ENCODE measurements at places on chromosomes 16 and 17.

DNA sequence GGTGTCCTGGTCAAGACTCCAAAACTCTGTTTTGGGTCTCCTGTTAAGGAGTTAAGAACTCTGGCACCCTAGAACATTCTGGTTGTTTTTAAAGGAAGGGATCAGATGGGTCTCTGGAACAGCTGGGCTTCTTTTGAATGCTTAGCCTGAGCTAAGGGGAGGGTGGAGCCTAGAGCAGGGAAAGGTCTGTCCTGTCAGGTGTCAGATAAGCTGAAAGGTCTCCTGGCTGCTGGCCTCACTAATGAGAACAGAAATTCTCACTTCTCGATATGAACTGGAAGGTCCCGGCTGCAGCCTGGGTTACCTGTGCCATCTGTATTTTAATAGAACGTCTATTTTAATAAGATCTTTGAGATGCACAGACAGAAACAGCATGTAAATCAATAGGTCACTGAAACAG, 69.0 kb downstream of the RAP1GAP2 start:
- DNase-seq, result no peak

GRCh38 chr16:89293276-89294143, 76.0 kb downstream of the ZNF778 start:
- DNase-seq, result no peak

GRCh38 chr16:87016046-87017035, 300.9 kb downstream of the C16orf95 start:
- no peak for DNase-seq

GRCh38 chr16:2432801-2433505, 3.7 kb downstream of the CCNF start:
- no peak for DNase-seq

DNA sequence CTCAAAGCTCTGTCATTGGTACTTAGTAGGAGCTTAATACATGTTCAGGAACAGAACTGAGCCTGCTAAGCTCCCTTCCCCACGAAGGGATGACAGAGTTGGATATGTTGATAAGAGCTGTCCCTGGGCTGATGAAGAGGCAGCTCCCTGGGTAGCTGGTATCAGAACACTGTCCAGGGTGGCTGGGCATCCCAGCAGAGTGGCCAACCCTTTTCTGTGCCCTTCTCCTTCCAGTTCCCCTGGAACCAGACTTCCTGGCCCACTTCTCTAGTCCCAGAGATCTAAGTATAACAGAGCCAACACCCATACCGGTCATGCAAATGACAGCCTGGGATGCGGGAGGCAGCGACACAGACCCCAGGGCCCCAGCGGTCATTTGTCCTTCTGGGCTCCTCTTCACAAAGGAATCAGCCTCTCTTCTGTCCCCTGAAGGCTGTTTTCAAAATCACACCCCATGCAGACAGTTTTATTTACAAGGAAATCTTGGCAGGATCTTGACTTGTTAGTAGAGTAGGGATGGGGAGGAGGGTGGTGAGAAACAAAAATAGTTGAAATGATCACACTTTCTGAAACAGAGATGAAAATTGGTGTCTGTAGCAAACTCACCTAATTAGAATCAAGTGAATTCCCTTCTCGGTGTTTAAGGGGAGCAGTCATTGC, 1.4 kb upstream of the RHBDL3 start:
- no peak for DNase-seq

GRCh38 chr16:30470632-30470995, 1.9 kb upstream of the ITGAL start:
- no peak for DNase-seq

- DNase-seq, result no peak
These were observed 164.5 kb downstream of the PRKCA start for GRCh38 chr17:66466840-66467367.

DNA sequence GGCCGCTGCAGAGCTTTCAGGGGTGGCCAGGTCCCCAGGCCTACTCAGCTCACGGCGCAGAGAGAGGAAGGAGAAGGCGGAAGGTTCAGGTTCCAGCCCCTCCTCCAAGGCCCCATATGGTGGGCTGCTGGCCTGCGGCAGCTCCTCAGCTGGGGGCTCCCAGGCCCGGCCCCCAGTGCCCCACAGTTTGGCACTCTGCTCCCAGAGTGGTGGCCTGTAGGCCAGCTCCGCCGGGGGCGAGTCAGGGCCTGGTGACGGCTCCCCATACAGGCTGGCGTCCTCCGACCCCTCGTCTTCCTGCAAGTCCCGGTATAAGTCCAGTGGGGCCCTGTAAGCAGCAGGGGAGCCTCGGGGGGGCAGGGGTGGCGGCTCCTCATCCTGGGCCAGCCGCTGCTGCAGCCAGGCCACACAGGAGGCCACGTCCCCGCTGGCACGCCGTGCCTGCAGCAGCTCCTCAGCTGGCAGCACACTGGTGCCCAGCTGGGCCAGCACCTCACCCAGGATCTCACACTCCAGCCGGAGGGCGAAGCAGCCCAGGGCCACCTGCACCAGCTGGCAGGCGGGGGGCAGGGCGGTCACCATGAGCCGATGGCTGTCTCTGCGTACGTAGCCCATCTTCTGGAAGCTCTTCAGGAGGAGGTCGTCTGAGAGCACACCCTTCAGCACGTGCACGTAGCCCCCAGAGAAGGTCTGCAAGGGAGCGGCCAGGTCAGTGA, 3.7 kb downstream of the SPATA2L start:
- DNase-seq, result no peak

- no peak for DNase-seq
These were observed at the start of gene ABCA9 for GRCh38 chr17:69060822-69061221. Gene ABCA9, minus strand, starts transcription at chr17:69060927. Its CDS starts 9,801 bp downstream, at chr17:69051126.

DNA sequence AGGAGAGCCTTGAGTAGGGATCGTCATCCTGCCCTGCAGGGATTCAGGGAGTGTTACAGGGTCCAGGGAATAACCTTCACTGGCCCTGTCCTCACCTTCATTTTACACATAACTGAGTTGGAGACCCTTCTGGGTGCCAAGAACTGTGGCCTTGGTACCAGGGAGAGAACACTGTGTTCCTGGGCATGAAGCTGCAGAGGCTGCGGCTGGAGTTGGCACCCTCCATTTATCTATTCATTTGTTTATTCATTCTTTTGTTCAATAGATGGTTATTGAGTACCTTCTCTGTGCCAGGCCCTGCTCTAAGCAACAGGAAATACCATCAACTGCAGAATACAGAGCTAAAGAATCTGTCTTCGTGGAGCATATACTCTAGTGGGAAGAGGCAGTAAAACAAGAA, 6.7 kb downstream of the ABCC3 start:
- DNase-seq, result no peak

GRCh38 chr17:43578404-43578698, 32.2 kb upstream of the ETV4 start:
- DNase-seq, result no peak

- DNase-seq, result no peak
These were observed 195.8 kb downstream of the IRX5 start for GRCh38 chr16:55126456-55126855.

- no peak for DNase-seq
These were observed 237.0 kb downstream of the SEC14L1 start for GRCh38 chr17:77377710-77378235.

GRCh38 chr16:1876468-1876867, 4.5 kb upstream of the MEIOB start:
- no peak for DNase-seq

GRCh38 chr16:2189252-2189893, 7.0 kb downstream of the CASKIN1 start:
- no peak for DNase-seq

GRCh38 chr16:23670137-23670776, 8.4 kb upstream of the PLK1 start:
- DNase-seq, result no peak

DNA sequence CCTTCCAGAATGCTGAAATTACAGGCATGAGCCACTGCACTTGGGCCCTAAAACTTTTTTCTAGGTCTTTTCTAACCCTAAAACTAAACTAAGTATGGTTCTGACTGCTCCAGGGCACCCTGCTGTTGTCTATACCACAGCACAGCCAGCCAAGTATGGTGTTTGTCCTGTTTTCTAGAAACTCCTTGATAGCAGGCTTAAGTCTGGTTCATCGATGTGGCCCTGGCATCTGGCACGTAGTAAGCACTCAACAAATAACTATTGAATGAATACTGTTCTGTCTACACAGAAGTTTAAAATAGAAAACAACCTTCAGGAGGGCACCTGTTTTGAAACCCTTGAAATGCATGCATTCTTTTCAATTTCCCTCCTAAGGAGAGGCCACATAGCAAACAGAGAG, 44.5 kb upstream of the AKAP1 start:
- DNase-seq, result no peak

- DNase-seq, result no peak
These were observed 4.3 kb downstream of the USP32 start for GRCh38 chr17:60387666-60388065.

DNA sequence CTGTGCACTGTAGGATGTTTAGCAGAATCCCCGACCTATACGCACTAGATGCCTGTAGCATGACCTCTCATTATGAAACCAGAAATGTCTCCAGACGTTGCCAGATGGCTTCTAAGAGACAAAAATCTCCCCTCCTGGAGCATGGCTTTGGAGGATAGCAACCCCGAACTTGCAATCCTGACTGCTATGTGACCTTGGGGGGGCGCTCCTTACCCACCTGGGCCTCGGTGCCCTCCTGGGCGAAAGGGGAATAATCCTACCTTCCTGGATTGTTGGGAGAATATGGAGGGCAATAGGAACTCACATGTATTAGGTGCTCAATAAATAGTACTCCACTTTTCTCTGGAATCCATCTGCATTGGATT, 8.1 kb downstream of the MRM1 start:
- no peak for DNase-seq
